Muscle of back (tissue), 13 donors: ENCODE measurements at places on chromosomes 6 and 20. TPM values are rescaled to one million over a fixed set of nuclear protein-coding genes. Genes with fewer than 3 reads are reported as not detected.

DNA sequence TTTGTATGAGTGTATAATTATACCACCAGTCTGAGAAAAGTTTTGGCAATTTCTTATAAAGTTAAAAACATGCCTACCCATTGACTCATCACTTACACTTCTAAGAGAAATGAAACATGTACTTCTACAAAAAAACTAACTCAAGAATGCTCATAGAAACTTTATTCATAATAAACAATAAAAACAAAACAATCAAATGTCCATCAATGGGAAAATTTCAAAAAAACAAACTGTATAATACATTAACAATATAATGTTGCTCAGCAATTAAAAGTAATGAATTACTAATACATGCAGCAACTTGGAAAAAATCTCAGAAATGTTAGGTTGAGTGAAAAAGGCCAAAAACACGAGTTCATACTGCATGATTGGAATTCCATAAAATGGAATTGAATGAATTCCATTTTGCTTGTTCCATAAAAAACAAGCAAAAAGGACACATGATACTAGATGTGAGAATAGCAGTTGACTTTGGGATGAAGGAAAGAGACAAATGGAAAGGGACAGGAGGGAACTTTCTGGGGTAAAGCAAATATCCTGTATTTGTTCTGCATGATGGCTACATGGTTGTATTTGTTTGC is 726.6 kb downstream of the RFPL4B start:
- peak; percentile 26 for DNase-seq

GRCh38 chr6:104603108-104603745 is 256.5 kb downstream of the HACE1 start:
- no peak for DNase-seq

- peak; percentile 42 for DNase-seq
These were observed 51.5 kb downstream of the SLC23A2 start for GRCh38 chr20:4949833-4950178.

RSPH3 gene
- polyA plus RNA-seq, result 2.7 TPM
